Endodermal cell (in vitro differentiated cells): ENCODE measurements at places on chromosomes 4 and X. TPM values are rescaled to one million over a fixed set of nuclear protein-coding genes. Genes with fewer than 3 reads are reported as not detected.

GRCh38 chrX:67100031-67100884 lies 443.6 kb upstream of the AR start:
- no peak overlapping the region for H3K4me3 ChIP-seq
- H3K36me3 ChIP-seq: no peaks in the 10 kb centered on the region
- DNase-seq: no peak
- H3K27me3 ChIP-seq: no peaks in the 10 kb centered on the region
- H3K4me1 ChIP-seq: no peaks in the 10 kb centered on the region

GRCh38 chrX:78314561-78314960 lies 12.8 kb downstream of the CYSLTR1 start:
- no peak overlapping the region for H3K27ac ChIP-seq
- no peaks in the 10 kb centered on the region for H3K36me3 ChIP-seq
- H3K4me1 ChIP-seq: no peaks in the 10 kb centered on the region
- no peaks in the 10 kb centered on the region for H3K27me3 ChIP-seq
- no peak for DNase-seq

DNA sequence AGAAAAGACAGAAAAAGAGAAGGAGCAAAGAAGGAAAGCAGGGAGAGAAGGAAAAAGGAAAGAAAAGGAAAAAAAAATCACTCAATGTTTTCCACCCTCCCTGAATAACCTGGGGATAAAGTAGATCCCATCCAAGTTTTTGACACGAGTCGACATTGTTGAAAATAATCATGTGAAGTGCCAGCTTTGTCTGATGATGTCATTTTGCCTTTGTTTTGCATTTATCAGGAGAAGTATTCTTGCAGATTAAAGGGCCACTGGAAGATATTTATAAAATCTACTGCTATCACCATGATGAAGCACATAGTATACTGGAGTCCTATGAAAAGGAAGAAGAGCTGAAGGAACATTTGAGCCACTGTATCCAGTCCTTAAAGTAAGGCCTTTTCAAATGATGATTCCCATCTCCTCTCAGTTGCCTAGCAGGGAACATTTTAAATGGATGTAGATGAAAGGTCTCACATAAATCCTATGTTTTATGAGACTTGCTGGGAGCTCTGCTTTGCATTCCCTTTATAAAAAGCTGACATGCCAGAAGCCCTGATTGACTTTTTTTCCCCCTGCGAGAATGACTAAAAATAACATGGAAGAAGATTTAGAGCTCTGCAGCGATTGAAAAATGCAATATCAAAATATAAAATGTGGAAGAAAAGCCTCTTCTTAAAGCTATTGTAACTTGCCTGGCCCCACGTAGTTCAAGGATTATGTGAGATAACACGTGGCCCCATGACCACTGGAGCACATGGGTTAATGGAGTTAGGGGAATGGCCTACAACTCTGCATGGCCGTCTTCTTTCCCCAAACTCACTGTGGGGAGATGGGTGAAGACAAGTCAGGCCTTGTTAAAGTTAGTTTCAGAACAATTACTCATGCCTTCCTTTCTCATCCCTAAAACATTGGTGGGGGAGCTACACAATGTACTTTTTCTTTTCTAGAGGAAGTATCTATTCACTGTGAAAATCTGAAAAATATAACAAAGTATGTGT lies 77.5 kb downstream of the INTS12 start:
- no peaks in the 10 kb centered on the region for H3K4me1 ChIP-seq
- H3K4me3 ChIP-seq: no peak overlapping the region
- H3K27me3 ChIP-seq: no peaks in the 10 kb centered on the region
- no peak for DNase-seq

DNA sequence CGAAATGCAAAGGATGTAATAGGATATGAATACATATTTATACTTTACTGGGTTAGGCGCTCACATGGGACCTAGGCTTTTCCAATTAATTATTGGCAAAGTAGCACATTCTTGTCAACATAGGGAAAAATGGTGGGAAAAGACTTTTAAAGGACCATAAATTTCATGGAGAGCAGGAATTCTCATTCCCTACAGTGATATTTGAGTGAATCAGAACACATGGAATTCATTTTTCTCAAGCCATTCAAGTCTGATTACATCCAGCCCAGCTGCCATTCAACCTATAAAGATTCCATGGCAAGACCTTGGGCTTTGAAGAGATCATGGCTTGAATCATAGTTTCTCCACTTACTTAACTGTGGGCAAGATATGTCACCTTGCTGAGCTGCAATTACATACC lies 150.4 kb downstream of the SOWAHB start:
- no peak overlapping the region for H3K27ac ChIP-seq
- no peak for DNase-seq
- no peaks in the 10 kb centered on the region for H3K4me1 ChIP-seq
- peaks cover 42% of the 10 kb centered on the region for H3K36me3 ChIP-seq
- no peaks in the 10 kb centered on the region for H3K27me3 ChIP-seq
- H3K4me3 ChIP-seq: no peak overlapping the region

- peak overlapping the region; percentile 47 for H3K27ac ChIP-seq
- H3K36me3 ChIP-seq: no peaks in the 10 kb centered on the region
- no peaks in the 10 kb centered on the region for H3K27me3 ChIP-seq
- H3K4me1 ChIP-seq: no peaks in the 10 kb centered on the region
Measured at GRCh38 chr4:79050541-79050880, 111.3 kb upstream of the PAQR3 start.

DNA sequence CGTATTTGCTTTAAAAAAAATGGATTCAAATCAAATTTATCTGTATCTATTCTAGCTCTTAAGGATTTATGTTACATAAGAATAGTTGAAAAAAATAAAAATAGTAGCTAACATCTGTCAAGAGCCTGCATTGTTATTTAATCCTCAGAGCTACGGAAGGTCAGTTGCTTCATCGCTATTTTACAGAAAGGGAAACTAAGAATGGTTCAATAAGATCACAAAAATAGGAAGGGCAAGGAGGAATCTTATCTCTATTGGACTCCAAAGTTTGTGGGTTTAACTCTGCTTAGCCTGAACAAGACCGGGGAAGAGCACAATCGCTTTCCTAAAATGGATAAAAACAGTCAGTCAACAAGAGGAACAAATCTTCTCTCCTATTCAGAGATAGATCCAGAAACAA lies 270.2 kb upstream of the SMIM31 start:
- no peaks in the 10 kb centered on the region for H3K36me3 ChIP-seq
- no peak for DNase-seq
- no peak overlapping the region for H3K4me3 ChIP-seq

GRCh38 chr4:25970691-25971432 lies 56.8 kb downstream of the SMIM20 start:
- H3K27me3 ChIP-seq: no peaks in the 10 kb centered on the region
- H3K4me1 ChIP-seq: peaks cover 10% of the 10 kb centered on the region
- H3K27ac ChIP-seq: peak overlapping the region; percentile 51
- no peak overlapping the region for H3K4me3 ChIP-seq
- no peaks in the 10 kb centered on the region for H3K36me3 ChIP-seq

GRCh38 chrX:139920316-139920715 lies 12.5 kb downstream of the ATP11C start:
- H3K36me3 ChIP-seq: no peaks in the 10 kb centered on the region
- H3K27me3 ChIP-seq: no peaks in the 10 kb centered on the region
- no peak overlapping the region for H3K27ac ChIP-seq
- no peak for DNase-seq
- H3K4me3 ChIP-seq: no peak overlapping the region

DNA sequence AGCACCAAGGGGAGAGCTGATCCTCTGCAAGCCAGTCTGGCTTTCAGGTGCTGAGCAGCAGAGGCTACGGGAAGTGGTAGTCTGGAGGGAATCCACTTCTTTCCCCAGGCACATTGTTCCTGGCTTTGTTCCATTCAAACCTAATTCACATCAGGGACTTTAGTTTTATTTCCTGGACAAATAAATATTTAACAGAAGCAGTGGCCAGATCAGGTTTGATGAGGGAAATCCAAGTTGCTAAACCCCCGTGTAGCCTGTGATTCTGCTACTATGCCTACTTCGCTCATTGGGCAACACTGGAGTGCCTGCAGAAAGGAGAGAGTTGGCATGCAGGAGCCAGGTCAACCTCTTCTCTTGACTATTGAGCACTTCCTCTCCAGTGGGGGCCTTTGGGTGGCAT lies 13.8 kb upstream of the STBD1 start:
- no peaks in the 10 kb centered on the region for H3K4me1 ChIP-seq
- no peak overlapping the region for H3K27ac ChIP-seq
- no peak overlapping the region for H3K4me3 ChIP-seq
- DNase-seq: no peak

DNA sequence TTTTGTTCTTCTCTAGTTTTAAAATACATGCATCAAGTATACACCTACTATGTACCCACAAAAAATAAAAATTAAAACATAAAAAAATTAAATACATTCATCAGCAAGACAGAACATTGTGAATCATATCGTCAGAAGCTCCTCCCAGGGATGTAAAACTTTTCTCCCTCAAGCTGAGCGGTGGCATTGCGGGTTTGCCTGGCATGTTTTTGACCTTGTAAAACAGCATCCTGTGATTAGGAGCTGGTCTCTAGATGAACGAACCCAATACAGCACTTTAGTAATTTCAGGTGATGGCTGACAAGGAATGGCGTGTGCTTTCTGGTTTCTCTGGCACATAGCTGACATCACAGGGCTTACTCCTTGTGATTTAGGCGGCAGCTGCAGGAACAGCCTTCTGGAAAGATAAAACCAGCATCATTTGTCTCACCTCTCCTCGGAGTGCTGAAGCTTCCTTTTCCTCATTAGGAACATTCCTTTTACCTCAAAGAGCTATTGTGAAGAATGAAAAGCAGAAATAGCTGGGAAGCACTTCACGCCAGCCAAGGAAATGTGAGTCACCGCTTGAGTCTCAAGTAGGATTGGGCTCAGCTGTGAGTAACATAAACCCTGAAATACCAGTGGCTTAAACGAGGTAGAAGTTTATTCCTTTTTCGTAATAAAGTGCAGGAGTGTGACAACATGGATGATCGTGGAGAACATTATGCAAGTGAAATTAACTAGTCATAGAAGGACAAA lies 44.3 kb downstream of the NYX start:
- H3K27me3 ChIP-seq: no peaks in the 10 kb centered on the region
- peak; percentile 75 for DNase-seq
- H3K36me3 ChIP-seq: no peaks in the 10 kb centered on the region
- no peaks in the 10 kb centered on the region for H3K4me1 ChIP-seq
- no peak overlapping the region for H3K4me3 ChIP-seq

DNA sequence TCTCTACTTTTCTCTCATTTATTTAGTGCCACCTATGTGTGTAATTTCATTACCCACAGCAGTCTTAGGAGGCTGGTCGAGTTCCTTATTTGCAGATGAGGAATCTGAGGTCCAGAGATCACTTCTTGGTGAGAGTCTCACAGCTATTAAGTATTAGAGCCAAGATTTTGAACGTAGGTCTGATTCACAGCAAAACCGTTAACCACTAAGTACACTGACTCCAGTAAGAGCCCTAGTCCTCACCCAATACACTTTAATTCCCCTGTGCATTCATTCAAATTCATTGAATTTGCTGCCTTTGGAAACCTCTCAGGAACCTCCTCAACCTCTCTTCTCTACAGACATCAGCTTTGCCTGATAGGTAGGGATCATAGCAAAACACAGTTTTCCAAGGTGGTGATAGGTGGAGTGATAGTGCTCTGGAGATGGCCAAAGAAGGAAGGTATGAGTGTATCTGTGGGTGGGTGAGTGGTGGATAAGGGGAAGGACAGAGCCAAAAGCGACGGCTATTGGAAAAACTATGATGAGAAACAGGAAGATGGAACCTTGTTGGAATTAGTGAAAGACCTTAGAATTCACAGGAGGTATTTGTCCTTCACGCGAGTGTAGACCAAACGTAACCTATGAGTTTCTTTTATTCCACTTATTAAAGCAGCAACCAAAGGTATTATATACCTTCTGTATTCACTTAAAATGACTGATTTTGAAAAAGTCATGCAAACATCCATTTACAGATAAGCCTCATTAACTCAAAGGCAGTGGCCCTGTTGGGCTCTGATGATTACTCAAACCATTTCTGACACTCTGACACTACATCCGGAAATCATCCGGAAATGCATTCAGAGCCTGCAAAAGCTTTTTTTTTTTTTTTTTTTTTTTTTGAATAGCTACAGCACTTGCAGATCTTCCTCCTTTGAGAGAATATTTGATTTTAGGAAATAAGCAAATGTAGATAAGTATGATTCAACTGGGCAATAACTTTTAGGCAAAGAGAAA lies 6.3 kb downstream of the FMR1 start:
- no peaks in the 10 kb centered on the region for H3K36me3 ChIP-seq
- H3K4me1 ChIP-seq: no peaks in the 10 kb centered on the region
- no peaks in the 10 kb centered on the region for H3K27me3 ChIP-seq

- DNase-seq: no peak
- no peaks in the 10 kb centered on the region for H3K36me3 ChIP-seq
- H3K4me3 ChIP-seq: peak overlapping the region; percentile 94
- H3K27me3 ChIP-seq: peaks cover 5% of the 10 kb centered on the region
Measured at GRCh38 chr4:162164906-162165510, 1.2 kb upstream of the FSTL5 start.

DNA sequence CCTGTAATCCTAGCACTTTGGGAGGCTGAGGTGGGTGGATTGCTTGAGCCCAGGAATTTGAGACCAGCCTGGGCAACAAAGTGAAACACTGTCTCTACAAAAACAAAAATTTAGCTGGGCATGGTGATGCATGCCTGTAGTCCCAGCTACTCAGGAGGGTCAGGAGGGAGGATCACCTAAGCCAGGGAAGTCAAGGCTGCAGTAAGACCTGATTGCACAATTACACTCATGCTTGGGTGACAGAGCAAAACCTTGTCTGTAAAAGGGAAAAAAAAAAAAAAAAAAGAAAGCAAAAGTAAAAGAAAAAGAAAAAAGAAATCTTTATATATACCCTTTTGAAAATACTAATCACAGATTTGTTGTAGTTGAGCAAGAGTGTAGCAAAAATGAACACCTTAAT lies 801.0 kb upstream of the IGFBP7 start:
- no peak overlapping the region for H3K4me3 ChIP-seq
- H3K27ac ChIP-seq: no peak overlapping the region
- DNase-seq: no peak
- no peaks in the 10 kb centered on the region for H3K36me3 ChIP-seq

- H3K27me3 ChIP-seq: no peaks in the 10 kb centered on the region
- no peak overlapping the region for H3K4me3 ChIP-seq
- no peak overlapping the region for H3K27ac ChIP-seq
- no peak for DNase-seq
- H3K4me1 ChIP-seq: no peaks in the 10 kb centered on the region
Measured at GRCh38 chr4:20196476-20196875, 55.2 kb upstream of the SLIT2 start.

EMCN gene
- total RNA-seq: not detected in 3 replicates

TMEM31 gene
- 1.00 to 1.1 TPM in 2 of 3 replicates, not detected in the other for total RNA-seq

RAB40A gene
- 0.38 and 0.66 TPM in 2 replicates for total RNA-seq

SHROOM4 gene
- 10.4 to 22.8 TPM (median 20.5 TPM) in 3 replicates for total RNA-seq

DSPP gene
- total RNA-seq: not detected in 3 replicates

SCML2 gene
- total RNA-seq: 18.0 to 23.6 TPM (median 22.8 TPM) in 3 replicates

NUDT10 gene
- 23.7 and 24.2 TPM in 2 replicates for total RNA-seq

EGF gene
- 9.8 and 14.6 TPM in 2 replicates for total RNA-seq
